Fibroblast of skin of left quadriceps (primary cell): ENCODE measurements at places on chromosomes 16 and 17.

- peak; percentile 59 for DNase-seq
These were observed 2.7 kb upstream of the KCNJ18 start for GRCh38 chr17:21689604-21690003.

DNA sequence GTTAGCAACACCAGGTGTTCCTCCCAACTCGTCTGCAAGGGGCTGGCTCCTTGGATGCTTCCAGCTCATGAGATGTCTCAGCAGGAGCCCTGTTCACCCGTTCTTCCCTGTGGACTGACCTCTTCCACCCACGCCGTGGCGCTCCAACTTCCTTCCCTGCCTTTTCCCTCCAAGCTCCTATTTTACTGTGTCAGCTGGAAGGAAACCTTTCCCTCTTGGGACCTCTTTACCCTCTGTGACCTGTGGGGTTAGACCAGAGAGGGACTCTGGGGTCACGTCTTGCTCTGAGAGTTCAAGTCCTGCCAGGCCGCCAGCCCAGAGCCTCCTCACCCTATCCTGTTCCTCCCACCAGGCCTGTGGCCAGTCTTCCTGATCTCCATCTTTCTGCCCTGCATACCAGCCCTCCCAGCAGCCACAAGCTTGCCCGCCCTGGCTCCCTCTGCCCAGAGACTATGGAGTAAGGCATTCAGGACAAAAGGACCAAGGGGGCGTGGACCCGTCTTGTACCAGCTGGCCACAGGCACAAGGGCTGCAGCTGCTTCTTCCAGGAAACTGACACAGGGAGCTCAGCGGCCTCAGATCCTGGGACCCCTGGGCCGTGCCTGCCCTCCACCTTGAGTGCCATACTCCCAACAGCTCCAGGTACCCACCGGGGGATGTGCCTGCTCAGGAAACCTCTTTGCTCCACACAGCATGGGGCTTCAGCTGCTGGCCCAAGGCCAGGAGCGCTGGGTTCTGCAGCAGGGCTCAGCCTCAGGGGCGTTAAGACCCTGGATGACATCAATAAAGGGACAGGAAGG, 3.0 kb downstream of the PAQR4 start:
- DNase-seq: no peak

DNA sequence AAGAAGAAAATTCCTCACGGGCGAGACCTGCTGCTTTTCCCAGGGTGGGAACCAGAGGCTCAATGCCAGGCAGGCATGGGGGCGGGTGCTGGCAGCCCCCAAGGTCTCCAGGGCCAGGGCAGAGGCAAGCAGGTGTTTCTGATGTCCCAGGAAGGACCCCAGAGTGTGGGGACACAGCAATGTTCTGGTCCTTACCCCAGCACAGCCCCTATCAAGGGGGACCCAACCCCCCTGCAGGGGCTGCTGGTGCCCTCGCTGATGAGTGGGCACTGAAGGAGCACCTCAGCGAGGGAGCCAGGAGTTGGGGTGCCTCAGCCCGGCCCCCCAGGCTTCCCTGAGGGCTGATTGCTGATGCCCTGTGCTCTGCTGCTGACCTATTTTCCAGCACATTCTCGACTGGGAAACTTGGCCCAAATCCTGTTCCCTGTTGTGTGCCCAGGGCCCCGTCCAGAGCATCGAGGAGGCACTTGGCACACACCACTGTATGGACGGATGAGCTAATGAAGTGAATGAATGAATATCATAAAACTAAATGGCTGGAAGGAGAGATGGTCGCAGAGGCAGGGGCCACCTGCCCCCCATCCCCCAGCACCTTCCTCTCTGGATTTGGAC, 2.8 kb downstream of the DBNDD1 start:
- no peak for DNase-seq

DNA sequence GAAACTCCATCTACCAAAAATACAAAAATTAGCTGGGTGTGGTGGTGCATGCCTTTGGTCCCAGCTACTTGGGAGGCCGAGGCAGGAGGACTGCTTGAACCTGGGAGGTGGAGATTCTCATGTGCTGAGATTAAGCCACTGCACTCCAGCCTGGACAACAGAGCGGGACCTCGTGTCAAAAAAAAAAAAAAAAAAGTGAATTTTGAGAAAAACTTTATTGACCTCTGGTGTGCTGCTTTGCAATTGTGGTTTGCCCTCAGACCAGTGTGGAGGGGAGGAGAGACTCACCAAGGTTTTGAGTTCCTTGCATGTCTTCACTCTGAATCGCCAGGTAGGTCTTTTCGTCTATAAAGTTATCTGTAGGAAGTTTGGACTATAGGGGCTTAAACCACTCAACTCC, 145.2 kb downstream of the CPPED1 start:
- DNase-seq: no peak

- no peak for DNase-seq
These were observed 26.0 kb upstream of the DLX3 start for GRCh38 chr17:50020841-50021599.

- no peak for DNase-seq
These were observed 42.3 kb downstream of the BPTF start for GRCh38 chr17:67867591-67867990.

GRCh38 chr17:40022497-40022896, 7.3 kb downstream of the CSF3 start:
- DNase-seq: no peak

GRCh38 chr16:11063448-11064201, 119.3 kb downstream of the CLEC16A start:
- no peak for DNase-seq

GRCh38 chr17:15470536-15470935, 3.1 kb upstream of the CDRT4 start:
- DNase-seq: no peak

DNA sequence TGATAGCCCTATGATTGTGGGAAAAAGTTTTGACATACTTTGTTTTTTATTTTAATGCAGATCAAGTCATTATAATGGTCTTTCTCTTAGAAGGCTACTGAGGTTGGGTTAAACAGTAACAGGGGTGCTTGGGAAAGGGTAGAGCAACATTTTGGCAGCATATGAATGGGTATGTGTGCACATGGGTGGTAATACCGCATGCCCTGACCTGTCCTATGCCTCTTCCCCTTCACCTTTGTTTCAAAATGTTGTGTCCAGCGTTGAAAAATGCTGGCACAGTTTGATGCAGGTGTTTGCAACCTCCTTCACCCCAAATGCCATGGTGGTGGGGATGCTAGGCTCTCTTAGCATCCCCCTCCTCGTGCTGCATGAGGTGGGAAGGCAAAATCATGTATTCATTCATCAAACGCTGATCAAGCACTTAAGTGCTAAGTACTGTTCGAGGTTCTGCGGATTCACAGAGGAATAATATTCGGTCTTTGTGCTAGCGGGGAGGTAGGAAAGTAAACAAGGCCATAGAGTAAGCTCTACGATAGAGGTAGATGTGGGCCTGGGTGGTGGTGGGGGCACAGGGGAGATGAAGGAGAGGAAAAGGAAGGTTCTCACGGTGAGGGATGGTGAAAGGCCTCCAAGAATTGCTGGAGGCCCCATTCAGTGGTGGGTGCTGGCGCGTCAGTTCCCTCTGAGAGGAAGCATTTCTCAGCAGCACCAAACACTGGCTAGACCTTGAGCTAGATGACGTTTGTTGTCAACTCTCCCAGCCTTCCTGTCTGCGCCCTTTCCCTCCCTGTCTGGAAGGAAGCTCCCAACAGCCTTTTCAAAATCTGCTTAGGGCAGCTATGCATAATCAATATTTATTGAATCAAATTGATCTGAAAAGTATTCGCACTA, 13.3 kb upstream of the MARCHF10 start:
- DNase-seq: no peak

DNA sequence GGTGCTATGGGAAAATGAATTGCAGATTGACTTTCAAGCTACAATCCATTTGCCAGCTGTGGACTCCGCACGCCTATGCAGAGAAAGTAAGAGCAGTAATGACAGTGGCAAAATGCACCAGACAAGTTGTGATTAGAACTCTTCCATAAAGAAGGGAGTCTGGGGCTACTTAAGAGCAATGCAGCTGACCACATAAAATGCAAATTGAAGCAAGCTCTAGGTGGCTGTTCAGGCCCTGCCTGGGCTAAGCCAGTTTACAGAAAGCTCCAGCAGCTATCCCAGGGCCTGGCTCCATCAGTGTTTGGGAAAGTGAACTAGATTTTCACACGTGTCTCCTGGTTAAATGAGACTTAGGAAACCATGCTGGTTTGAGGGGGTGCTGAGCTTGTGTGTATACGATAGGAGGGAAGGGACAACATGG, 2.2 kb upstream of the MAP2K6 start:
- no peak for DNase-seq

DNA sequence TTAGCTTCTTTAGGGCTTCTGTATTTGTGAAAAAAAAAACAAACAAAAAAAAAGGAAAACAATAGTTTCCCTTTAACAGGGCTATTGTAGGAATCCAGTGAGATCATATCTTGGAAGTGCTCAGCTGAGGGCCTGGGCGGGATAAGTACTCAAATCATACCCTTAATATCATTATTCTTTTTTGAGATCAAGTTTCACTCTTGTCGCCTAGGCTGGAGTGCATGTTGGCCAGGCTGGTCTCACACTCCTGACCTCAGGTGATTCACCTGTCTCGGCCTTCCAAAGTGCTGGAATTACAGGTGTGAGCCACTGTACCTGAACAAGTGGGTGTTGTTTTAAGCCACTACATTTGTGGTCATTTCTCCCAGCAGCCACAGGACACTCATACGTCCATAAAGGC, 87.0 kb downstream of the CDH13 start:
- no peak for DNase-seq

GRCh38 chr16:81493755-81494433, 49.3 kb downstream of the CMIP start:
- DNase-seq: peak; percentile 37

GRCh38 chr17:7018331-7018964, 4.4 kb upstream of the BCL6B start:
- no peak for DNase-seq

- DNase-seq: no peak
These were observed 44.9 kb upstream of the PEMT start for GRCh38 chr17:17636272-17636885.

GRCh38 chr17:77420095-77420803, 279.5 kb downstream of the SEC14L1 start:
- no peak for DNase-seq

- DNase-seq: no peak
These were observed 7.1 kb downstream of the IGSF6 start for GRCh38 chr16:21645261-21645721.

DNA sequence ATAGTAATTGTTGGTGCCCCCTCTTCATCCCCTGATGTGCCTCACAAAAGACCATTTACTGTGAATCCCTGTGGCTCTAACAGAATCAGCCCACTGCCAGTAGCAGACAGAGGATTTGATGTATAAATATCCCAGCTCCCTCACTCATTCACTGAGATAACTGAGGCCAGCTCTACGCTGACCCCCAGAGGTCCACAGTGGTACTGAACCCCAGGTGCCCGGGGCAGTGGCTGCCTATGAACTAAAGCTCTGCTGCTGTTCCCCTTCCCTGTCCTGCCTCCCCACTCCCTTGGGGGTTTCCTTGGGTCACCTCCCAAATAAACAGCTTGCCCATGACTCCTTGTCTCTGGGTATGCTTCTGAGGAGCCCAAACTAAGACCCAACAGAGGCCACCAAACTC, 295.8 kb downstream of the FOXL1 start:
- DNase-seq: no peak

DNA sequence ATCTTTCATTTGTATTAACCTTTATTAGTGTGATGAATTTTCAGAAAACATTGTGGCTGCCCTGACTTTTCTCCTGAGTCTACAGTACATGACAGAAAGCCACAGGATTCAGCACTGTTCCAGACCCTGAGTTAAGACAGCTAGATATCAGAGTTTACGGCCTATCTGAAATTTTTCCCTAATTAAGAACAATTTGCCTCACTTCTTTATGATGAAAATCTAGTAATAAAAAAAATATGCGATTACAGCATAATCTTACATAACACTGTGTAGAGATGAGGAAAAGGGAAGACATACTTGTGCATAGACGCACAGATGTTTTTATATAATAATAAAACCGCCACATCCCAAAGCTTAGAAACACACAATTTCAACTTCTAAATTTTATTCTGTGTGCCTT, 7.3 kb downstream of the SPOP start:
- no peak for DNase-seq

GRCh38 chr16:30518552-30518951, 7.8 kb downstream of the ZNF768 start:
- no peak for DNase-seq

DNA sequence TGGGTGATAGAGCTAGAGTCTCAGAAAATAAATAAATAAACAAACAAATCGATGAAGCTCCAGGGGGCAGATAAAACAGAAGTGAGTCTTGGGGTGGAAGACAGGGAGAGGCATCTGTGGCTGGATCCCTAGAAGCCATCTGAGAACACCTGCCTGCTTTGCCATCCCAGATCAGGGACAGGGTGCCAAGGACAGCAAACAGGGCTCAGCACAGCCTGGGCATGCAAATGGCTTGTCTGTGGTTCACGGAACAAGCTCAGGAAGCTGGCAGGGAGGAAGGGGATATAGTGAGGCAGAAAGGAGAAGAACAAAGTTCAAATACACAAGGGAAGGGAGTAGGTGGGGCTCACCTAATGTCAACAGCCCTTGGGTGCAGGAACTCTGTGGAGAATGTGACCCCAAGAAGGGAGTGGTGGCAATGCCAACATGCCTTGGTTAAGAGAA, 27.5 kb downstream of the TRIM25 start:
- DNase-seq: no peak

DNA sequence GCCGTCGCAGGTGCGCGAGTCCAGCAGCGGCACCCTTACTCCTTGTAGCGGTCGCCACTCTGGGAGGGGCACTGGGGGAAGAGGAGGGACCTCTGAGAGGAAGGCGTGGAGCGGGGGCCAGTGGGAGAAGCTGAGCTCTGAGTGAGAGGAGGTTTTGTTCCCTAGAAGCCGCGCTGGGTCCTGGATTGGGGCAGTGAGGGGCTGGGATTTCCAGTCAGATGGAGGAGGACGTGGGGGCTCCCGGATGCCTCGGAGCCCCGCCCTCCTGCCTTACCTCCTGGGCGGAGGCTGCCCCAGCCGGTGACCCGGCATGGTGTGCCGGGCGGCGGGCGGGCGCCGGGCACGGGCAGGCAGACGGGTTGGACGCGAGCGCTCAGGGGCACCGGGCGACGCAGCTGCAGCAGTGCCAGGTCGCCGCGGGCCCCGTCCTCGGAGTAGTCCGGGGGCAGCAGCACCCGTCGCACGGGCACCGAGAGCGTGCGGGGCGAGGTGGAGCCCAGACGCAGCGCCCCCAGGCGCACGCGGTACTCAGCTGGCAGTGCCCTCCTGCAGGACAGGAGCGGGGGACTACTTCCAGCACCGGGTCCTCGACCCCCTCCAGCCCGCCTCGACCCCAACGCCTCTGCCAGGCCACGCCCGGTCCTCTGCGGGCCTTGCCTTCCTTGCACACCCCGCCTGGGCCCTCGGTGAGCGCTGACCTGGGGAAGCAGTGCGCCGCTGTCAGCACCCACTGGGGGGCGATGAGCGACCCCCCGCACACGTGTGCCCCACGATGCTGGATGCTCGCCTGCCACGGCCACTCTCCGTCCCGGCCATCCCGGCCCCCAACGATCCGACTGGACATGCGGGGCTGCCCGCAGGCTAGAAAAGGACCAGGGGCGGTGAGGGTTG, 2.0 kb downstream of the PRSS33 start:
- DNase-seq: no peak

GRCh38 chr16:68592466-68593337, 52.4 kb upstream of the CDH3 start:
- DNase-seq: no peak

GRCh38 chr17:72940496-72940895, 152.0 kb downstream of the SLC39A11 start:
- no peak for DNase-seq
